ENCODE measurements at places on chromosomes 7 and 10.

DNA sequence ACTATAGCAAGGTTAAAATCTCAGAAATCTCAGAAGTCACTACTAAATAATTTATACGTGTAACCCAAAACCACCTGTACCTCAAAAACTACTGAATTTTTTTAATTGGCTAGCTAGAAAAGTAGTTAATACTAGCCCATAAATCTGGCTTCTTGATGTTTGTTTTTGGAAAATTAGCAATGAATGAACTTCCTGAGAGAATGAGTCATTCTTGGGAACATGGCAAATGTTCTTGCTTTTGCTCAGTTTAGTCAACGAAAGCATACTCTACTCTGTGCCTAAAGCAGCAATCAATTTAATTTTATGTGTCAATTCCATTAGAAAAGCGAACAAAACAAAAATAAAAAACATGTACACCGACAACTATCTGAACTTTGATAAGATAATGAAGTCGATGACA is 69.2 kb downstream of the SEMA3E start:
- peak; percentile 58 for DNase-seq

GRCh38 chr7:39594988-39595620 is 28.3 kb upstream of the RALA start:
- no peak for DNase-seq

DNA sequence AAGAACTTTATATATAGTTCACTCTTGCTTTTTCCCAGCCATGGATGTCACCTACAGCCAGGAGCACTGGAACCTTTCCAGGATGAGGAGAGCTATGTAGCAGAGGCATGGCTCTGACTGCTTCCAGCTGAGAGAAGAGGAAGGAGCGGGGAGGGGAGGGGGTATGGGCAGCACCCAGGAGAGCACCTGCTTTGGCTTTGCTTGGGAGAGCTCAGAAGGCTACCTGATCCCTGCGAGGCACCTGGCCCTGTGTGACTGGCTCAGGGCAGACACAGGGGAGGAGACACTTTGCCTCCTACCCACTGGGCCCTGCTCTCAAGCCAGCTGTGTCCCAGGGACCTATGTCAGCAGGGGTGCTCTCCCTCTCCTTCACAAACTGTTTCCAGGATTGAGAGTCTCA is 67.1 kb downstream of the HK1 start:
- DNase-seq, result no peak

GRCh38 chr10:20185116-20185515 is 368.9 kb downstream of the PLXDC2 start:
- DNase-seq, result no peak

DNA sequence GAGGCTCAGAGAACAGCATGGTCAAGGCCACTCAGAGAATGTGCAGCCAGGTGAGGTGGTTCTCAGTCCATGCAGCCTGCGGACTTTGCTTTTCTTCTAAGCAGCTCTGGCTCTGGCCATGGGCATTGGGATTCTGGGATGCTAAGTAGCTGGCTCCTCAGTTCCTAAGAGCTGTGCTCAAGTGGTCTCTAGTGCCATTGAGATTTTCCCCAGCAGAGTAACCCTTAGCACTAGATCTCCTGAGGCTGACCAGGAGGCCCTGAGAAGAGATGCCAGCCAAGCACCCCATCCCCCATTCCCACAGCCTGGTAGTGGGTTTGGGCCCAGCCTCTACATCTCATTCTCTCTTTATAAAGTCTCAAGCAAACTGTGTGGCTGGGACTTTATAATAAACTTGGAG is 77.1 kb downstream of the KCNMA1 start:
- no peak for DNase-seq

GRCh38 chr7:83546586-83546985 is 102.4 kb downstream of the SEMA3E start:
- DNase-seq, result peak; percentile 86

DNA sequence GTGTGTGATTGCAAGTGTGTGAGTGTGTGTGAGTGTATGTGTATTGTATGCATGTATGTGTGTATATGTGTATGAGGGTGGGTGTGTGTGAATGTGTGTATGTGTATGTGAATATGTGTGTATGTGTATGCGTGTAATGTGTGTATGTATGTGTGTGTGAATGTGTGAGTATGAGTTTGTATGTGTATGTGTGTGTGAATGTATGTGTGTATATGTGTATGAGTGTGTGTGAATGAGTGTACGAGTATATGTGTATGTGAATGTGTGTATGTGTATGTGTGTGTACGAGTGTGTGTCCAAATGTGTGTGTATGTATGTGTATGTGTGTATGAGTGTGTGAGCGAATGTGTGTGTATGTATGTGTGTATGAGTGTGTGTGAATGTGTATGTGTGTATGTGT is 8.2 kb upstream of the GALNTL5 start:
- DNase-seq, result no peak

GRCh38 chr7:36295090-36295489 is 94.6 kb upstream of the ANLN start:
- peak; percentile 25 for DNase-seq

- peak; percentile 78 for DNase-seq
These were observed 480.0 kb downstream of the LRMDA start for GRCh38 chr10:75911426-75911825.

DNA sequence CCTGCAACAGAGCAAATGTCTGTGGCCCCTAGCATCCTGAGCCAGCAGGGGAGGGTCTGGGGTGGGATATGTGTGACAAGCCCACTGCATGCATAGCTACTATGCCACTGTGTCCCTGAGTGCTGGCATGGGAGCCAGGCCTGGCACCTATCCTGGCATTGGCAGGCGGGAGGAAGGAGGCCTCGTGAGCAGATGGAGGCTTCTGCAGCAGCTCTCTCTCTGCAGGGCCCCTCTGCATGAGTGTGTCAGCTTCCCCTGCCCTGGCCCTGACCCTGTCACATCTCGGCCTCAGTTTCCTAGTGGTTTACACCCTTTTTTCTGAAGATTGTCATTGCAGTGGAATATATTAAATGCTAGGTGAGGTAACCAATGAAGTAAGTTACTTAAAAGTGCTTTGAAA is 13.1 kb upstream of the IMPDH1 start:
- no peak for DNase-seq

DNA sequence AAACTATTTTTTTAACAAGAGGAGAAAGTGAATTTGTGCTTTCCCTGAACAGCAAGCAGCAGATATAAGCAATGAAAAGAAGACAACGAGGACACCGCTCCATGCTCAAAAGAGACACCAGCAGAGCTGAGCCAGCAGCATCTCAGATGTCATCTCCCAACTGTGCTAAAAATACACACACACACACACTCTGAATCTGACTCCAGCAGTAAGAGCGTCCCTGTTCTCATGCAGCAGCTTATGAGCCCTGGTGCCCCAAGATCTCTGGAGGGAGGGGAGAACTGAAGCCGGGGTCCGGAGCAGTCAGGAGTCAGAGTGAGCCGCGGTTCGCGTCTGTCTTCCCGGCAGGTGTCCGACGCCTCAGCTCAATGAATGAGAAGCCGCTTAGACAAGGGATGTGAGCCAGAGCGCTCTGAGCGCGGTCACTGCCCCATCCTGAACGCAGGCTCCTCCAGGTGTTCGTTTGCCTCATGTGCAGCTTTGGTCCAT is 49.2 kb downstream of the SVIL start:
- DNase-seq, result no peak

DNA sequence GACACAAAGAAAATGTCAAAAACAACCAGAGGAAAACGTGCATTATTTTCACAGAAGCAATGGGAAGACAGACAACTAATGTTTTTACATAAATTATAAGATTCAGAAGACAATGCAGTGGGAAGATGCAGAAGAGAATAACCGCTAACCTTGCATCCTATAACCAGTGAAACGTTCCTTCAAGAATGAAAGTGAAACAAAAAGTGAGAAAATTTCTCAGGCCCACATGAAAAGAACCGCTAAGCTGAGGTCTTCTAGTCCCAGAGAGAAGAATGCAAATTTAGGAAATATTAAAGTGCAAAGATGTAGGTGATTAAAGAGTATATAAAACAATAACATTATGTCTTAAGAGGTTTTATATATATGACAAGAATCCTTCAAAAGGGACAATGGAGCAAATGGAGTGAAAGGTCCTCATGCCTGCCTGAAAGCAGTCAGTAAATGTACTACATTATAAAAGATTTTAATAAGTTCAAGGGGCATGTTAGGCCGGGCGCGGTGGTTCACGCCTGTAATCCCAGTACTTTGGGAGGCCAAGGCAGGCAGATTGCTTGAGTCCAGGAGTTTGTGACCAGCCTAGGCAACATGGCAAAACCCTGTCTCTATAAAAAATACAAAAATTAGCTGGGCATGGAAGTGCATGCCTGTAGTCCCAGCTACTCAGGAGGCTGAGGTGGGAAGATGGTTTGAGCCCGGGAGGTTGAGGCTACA is 43.1 kb upstream of the DDC start:
- DNase-seq, result no peak

- no peak for DNase-seq
These were observed 92.2 kb downstream of the NRF1 start for GRCh38 chr7:129703751-129704150.

- DNase-seq, result no peak
These were observed 33.9 kb downstream of the BCAP29 start for GRCh38 chr7:107613948-107614347.

GRCh38 chr7:128888039-128888755 is 22.3 kb downstream of the KCP start:
- no peak for DNase-seq

DNA sequence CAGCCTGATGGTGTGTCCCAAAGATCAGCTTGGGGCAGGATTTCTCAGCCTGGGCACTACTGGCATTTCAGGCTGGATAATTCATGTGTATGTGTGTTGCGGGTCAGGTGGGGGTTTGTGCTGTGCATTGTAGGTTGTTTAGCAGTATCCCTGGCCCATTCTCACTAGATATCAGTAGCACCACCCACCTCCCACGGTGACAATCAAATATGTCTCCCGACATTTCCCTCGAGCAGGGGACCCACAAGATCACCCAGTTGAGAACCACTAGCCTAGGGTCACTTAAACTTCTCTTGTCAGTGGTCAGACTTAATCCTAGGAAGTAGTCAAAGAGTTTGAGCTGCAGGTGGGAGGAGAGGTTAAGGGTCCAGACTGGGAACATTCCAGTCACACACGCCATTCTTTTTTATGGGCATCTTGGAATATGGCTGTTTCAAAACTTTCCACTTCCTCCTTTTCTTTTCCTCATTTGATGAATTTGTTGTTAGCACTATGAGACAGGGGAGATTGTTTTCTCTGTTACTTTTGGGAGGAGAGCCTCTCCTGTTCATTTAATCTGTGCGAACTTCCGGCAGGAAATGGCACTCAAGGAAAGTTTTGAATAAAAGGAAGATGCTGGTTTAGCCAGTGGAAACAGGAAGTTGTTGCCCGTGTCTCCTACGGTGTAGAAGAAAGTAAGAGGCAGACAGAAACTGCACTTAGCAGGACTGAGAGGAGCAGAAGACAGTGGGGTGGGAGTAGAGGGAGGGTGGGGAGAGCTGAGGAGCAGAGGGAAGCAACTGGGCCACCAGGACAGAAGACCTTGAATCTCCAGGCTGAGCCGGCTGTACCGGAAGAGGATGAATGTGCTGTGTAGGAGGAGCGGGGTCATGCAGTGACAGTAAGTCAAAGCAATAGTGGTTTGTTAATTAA is 17.6 kb upstream of the EXOC6 start:
- no peak for DNase-seq

GRCh38 chr10:99449023-99449422 is 18.6 kb upstream of the GOT1 start:
- no peak for DNase-seq

GRCh38 chr7:92778972-92779371 is 57.4 kb downstream of the CDK6 start:
- no peak for DNase-seq

- peak; percentile 66 for DNase-seq
These were observed 4.4 kb downstream of the MSRB2 start for GRCh38 chr10:23099816-23100215.

DNA sequence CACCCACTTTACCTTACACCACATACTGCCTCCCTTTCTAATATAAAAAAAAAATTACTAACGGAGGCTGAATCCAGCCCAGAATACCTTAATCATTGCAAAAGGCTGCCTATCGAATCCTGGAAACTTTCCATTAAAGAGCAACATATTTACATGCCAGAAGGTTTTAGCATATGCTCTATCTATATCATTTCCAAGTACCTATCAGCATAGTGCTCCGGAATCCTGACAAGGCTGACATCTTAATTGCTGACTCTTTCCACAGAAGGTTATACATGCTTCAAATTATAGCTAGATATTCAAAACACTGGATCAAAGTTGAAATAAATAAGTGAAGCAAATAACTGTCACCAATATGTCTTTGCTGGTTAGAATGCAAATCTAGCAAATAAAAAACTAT is 170.9 kb upstream of the CDK1 start:
- no peak for DNase-seq

GRCh38 chr7:33509206-33509605 is 379.8 kb downstream of the BBS9 start:
- no peak for DNase-seq

- no peak for DNase-seq
These were observed 28.2 kb upstream of the ECHDC3 start for GRCh38 chr10:11713963-11714362.

DNA sequence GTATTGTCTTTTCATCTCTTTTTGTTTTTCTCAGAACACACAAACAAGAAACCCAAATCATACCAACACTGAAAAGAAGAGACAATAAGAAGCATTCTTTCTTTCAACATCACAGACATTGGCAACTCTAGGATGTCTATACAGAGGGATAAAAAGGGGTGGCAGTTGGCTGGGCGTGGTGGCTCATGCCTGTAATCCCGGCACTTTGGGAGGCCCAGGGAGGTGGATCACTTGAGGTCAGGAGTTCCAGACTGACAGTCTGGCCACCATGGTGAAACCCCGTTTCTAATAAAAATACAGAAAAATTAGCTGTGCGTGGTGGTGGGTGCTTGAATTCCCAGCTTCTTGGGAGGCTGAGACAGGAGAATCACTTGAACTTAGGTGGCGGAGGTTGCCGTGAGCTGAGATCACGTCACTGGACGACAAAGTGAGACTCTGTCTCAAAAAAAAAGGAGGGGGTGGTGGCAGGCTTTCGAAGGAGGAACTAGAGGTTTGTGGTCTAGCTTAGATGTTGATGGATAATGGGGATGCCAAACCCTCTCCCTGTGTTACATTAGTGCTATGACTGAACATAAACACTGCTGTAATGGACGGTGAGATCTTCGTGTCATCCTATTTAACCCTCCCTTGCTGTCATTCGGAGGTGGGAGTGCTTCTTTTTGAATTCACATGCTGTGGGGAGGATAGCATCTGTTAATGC is 9.4 kb downstream of the CNNM2 start:
- DNase-seq, result no peak

- DNase-seq, result peak; percentile 7
These were observed 22.8 kb upstream of the DLX6 start for GRCh38 chr7:96982586-96982985.

- DNase-seq, result no peak
These were observed 28.6 kb downstream of the REEP3 start for GRCh38 chr10:63549810-63550209.

DNA sequence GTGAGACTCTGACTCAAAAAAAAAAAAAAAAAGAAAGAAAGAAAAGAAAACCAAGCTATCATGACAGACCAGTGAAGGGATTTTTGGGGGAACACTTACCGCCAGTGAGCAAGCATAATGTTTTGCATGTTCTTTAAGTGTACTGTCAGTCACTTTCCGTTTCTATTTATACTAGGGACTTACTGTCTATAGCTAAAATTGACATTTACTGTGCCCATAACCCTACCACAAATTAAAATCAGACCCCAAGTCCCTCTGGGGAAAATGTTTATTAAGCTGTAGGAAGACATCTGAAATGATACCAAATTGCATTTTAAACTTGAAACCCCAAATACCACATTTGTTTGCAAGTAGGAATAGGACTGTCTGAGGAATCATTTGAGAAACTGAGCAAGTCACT is 252.8 kb downstream of the TRIL start:
- DNase-seq, result no peak

GRCh38 chr7:18777314-18777713 is 281.8 kb downstream of the HDAC9 start:
- DNase-seq, result no peak

Measured in bronchial epithelial cell (primary cell).